ENCODE measurements at places on chromosomes 11 and 22.
A peak's percentile ranks its signal among the peaks of the same experiment; 100 is the strongest.

- DNase-seq, result no peak
Measured at GRCh38 chr11:43894546-43894945, 13.9 kb downstream of the ALKBH3 start.

- DNase-seq, result peak; percentile 54
Measured at GRCh38 chr11:57353852-57354251, 15.7 kb downstream of the P2RX3 start.

GRCh38 chr11:132263241-132263640 is 892.8 kb downstream of the NTM start:
- no peak for DNase-seq

DNA sequence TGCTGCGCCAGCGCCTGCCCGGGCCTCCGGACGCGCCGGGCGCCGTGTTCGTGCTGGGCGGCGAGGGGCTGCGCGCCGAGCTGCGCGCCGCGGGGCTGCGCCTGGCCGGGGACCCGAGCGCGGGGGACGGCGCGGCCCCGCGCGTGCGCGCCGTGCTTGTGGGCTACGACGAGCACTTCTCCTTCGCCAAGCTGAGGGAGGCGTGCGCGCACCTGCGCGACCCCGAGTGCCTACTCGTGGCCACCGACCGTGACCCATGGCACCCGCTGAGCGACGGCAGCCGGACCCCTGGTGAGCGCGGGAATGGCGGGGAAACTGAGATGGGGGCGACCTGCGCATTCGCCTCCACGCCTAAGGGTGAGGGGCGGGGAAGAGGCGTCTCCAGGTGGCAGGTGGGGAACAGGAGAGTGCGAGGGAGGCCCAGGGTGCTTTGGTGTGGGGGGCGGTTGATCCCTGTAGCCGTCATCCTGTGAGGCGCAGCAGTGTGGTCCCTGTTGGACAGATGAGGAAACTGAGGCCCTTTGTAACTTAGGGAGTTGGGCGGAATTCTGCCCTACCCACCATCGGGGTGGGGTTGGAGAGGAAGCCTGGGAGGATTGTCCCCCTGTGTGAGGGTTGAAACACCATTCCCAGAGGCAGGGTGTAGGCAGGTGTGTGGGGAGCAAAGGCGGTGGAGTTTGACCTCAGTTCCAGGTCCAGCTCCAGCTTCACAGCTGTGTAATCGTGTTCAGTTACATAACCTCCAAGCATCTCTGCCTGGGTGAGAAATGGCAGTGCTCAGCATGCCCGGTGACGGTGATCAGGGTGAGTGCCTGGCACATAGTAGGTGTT is 758 bp downstream of the PDXP start:
- no peak for DNase-seq

DNA sequence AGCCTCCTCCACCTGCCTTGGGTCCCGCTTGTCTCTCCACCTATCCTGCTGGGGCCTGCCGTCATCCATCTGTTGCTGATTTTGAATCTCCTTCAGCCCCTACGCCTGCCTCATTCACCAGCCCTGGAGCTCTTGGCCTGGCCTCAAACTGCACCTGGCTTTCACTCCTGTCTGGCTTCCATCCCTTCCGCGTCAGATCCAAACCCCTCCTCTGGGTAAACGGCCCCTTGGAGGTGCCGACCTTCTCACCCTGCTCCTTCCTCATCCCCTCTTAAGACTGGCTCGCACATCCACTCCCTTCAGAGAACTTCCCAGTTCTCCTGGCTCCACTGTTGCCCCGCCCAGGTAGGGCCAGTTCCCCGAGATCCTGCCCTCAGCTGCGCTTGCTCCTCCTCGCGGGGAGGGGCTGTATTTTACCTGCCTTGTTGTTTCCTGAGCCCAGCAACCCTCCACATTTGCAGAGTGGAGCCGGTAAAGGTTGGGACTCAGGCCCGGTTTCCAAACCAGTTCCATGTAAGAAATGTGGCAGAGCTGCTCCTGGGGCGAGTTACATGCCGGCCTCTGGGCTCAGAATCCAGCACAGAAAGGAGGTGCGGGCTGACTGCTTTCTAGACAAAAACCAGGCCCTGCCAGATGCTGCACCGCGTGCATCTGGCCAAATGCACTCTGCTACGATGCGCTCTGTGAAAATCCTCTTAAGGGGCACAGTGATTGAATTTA is 13.9 kb upstream of the SHANK2 start:
- DNase-seq, result no peak

- DNase-seq, result no peak
Measured at GRCh38 chr11:9176136-9176535, 84.7 kb upstream of the SCUBE2 start.

DNA sequence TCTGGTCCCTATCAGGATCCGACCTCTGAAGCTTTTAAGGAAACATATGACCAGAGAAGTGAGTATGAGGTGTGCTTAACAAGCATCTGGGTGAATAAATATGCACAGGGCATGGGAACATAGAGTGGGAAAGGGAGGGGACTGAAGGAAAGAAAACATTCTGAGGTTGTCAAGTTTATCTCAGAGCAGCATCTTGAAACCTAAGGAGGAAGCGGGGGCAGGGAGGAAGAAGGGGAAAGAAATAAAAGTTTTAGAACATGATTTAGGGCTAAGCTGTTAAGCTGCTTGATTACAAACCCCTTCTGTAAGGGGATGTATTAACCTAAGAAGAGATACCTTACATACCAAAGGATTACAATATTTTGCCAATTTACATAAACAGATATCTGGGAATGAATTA is 24.0 kb upstream of the SC5D start:
- DNase-seq, result no peak

DNA sequence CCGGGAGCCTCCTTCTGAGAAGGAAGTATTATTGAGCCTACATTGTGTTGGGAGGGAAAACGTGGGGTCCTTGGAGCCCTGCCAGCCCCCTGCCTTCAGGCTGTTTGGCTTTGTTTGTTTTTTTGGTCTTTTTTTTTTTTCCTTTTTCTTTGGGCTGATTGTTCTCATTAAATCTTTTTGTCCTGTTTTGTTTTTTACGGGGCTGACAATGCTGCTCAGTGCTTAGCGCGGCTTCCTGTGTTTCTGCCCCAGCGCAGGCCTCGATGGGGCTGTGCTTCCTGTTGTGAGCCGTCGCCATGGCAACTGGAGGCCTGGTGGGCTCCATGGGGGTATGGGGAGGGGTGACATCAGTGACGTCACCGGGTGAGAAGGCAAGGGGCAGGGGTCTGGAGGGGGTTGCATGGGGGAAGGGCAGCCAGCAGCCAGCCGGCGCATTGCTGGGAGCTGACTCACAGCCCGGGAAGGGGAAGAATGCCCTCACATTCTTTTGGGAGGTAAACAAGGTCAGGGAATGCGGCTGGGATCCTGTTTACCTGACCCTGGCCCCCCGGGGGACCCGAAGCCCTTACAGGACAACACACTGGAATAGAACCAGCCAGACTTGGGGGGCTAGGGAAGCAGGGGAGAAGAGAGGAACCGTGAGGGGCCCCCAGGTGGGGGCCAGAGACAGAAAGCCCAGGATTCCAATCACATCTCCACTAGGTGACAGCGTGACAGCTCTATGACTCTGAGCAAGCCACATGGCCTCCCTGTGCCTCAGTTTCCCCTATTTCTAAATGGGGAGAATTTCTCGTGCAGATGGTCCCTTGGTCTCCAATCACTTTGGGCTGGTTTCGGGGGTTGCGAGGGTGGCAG is 22.2 kb upstream of the CBX7 start:
- peak; percentile 99 for DNase-seq

GRCh38 chr11:92845805-92846204 is 123.6 kb upstream of the MTNR1B start:
- no peak for DNase-seq

DNA sequence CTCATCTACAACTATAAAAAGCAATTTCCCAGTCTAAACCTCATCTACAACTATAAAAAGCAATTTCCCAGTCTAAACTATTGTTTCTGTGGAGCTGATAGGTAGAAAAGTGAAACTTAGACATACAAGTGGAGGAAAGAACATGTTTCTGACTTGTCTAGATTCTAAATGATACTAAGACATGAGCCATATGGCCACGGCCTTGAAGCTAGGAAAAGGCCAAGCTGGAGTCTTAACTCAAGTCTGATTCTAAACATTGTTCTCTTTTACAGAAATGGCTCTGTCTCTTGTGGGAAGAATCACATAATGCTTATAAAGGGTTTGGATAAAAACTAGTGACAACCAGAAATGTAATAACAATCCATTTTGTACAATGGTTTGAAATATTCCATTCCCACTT is 43.8 kb upstream of the LARGE1 start:
- no peak for DNase-seq

DNA sequence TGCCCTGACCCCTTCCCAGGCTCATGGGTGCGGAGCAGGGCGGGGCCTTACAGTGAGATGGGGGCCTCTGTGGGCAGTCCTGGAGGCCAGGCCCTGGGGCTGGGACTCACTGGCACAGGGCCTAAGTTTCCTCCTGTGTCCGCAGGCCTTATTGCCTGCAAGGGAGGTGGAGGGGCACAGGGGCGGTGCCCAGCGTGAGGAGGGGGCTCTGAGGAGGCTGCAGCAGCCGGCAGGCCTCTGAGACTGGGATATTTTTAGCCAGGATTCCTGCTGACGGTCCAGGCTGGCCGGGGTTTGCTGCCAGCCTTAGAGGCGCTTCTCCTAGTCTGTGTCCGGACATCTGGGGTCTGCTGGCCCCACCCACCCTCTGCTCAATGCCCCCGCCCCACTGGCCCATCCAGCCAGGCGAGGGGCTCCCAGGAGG is 5.7 kb upstream of the RTN4R start:
- no peak for DNase-seq

GRCh38 chr22:32103658-32104315 is 55.3 kb downstream of the C22orf42 start:
- no peak for DNase-seq

GRCh38 chr22:41302021-41302767 is 869 bp downstream of the ZC3H7B start:
- DNase-seq, result peak; percentile 73

All from neural progenitor cell (in vitro differentiated cells).